Fibroblast of lung (primary cell): ENCODE measurements at places on chromosomes 12 and 14.

DNA sequence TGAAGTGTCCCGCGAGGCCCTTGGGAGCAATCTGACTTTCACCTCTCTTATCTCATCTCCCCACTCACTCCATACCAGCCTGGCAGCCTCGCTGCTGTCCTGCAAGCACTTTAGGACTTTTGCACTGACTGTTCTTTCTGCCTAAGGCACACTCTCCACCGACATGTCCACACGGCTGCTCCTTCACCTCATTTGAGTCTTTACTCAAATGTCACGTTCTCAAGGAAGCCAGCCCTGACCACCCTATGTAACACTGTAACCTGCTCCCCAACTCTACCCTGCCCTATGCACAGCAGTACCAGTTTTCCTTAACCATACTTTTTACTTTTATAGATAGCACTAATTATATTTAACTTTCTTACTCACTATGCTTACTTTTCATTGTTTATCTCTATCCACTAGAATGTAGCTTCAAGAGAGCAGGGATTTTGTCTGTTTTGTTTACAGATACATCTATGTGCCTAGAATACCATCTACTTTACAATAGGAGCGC, 32.0 kb downstream of the PRKD1 start:
- no peak overlapping the region for H3K27ac ChIP-seq
- no peak overlapping the region for H3K4me3 ChIP-seq

- no peaks in the 10 kb centered on the region for H3K27me3 ChIP-seq
- no peaks in the 10 kb centered on the region for H3K4me1 ChIP-seq
- H3K27ac ChIP-seq, result no peak overlapping the region
- no peak overlapping the region for H3K4me3 ChIP-seq
- peak; percentile 74 for DNase-seq
These were observed 134.9 kb upstream of the IFNG-AS1 start for GRCh38 chr12:67854351-67854750.

GRCh38 chr12:40262657-40263056, 37.9 kb downstream of the LRRK2 start:
- no peak for DNase-seq
- no peaks in the 10 kb centered on the region for H3K27me3 ChIP-seq
- H3K27ac ChIP-seq, result no peak overlapping the region
- no peaks in the 10 kb centered on the region for H3K36me3 ChIP-seq

DNA sequence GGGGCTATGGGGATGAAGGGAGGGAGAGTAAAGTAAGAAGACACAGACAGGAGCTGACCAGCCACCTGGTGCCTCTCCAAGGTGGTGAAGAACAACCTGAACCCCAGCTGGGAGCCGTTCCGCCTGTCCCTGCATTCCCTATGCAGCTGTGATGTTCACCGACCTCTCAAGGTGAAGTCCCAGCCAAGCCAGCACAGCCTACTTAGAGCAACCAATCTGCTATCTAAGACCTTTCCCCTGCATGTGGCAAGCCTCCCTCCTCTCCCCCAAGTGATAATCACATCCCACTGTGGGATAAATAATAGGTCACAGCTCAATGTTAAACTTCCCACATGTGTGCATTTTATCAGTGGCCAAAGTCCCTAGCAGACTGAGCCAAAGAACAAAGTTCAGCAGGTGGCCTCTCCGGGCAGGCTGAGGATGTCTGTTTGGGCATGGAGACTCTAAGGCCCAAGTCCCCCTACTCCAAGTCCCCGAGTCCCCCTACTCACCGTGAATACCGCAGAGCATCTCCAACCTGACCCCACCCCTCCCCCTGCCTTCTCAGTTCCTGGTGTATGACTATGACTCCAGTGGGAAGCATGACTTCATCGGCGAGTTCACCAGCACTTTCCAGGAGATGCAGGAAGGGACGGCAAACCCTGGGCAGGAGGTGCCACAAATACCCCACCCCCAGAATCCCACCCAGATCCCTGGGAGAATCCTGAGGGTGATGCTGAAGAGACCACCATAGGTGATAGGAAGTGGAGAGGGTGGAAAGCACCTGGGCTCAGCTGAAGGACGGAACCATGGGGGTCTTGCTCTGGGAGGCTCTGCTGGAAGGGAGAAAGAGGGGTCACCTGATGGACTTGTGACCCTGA, 3.5 kb downstream of the CPNE6 start:
- H3K27ac ChIP-seq, result no peak overlapping the region
- H3K36me3 ChIP-seq, result no peaks in the 10 kb centered on the region
- peaks cover 13% of the 10 kb centered on the region for H3K27me3 ChIP-seq
- H3K4me1 ChIP-seq, result no peaks in the 10 kb centered on the region
- DNase-seq, result no peak

DNA sequence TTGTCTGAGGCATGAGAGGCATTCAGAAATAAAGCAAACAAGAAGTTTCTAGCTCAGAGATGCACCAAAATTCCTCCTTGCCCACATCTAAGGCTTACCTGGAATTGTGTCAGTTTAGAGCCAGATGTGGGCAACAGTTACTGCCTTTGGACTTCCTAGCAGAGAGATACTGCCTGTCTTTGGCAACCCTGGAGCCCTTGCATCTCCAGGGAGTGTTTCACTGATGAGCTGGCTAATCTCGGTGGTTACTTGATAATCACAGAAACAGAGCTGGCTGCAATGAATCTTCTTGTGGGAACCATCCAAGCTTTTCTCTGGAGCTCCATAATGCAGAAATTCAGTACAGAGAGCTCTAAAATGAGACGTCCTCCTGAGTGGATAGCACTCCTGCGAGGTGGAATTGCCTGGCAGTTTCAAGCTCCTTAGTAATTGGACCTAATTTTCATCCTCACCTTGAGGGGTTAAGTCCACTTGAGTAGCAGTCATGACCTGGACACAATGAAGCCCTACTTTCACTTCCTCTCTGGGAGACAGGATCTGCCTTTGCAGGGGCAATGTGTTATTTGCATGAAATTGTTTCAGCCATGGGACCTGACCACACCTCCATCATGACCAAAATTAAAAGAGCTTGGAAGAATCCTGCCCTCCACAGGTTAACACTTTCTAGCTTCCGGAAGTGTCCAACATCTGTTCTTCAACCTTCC, 108.8 kb upstream of the ARHGAP5 start:
- DNase-seq, result no peak
- no peaks in the 10 kb centered on the region for H3K27me3 ChIP-seq
- no peak overlapping the region for H3K4me3 ChIP-seq
- no peaks in the 10 kb centered on the region for H3K4me1 ChIP-seq
- H3K36me3 ChIP-seq, result no peaks in the 10 kb centered on the region

- H3K27me3 ChIP-seq, result no peaks in the 10 kb centered on the region
- no peaks in the 10 kb centered on the region for H3K36me3 ChIP-seq
- no peak overlapping the region for H3K4me3 ChIP-seq
These were observed 21.1 kb downstream of the KRT18 start for GRCh38 chr12:52969828-52970569.

DNA sequence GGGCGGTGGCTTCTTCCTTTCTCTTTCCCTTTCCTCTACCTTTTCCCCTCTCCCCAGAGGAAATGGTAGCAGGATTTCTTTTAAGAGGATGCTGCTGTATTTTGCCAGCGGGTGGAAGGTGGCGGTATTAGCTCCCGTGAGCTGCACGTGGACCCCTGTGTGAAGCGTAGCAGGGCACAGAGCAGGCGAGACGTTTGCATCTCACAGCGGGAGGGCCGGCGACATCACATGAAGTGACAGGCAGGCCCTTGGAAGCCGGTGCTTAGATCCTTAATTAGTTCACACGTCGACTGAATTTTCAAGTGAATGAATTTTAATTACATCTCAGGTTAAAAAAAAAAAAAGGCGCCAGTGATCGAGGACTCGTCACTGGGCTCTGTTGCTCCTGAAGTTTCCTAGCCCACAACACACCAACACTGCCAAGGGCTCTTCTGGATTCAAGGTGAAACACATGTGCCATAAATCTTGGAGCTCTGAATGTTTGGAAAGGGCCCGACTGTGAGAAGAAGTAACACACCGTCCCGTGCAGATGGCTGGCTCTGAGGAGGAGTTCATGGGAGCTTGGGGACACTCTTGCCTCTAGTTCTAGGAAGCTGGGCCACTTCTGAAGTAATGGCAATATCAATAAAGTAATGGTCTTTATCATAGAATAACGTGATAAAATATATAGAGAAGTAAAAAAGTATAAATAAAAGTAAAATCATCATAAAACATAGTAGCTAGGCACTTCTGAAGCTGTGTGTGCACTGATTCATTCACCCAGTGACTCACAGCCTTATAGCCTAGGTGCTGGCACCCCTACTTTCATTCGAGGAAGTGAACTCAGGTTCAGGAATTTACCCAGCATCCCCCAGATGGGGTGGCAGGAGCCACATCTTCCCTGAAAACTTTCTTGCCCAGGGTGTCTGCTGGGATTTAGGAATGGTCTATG, 75.3 kb downstream of the AACS start:
- DNase-seq, result peak; percentile 86
- H3K27me3 ChIP-seq, result no peaks in the 10 kb centered on the region
- peaks cover 6% of the 10 kb centered on the region for H3K36me3 ChIP-seq
- H3K4me1 ChIP-seq, result peaks cover 6% of the 10 kb centered on the region
- no peak overlapping the region for H3K4me3 ChIP-seq

GRCh38 chr14:74202113-74202512, 37.1 kb upstream of the VSX2 start:
- no peaks in the 10 kb centered on the region for H3K36me3 ChIP-seq
- no peak overlapping the region for H3K4me3 ChIP-seq
- no peaks in the 10 kb centered on the region for H3K4me1 ChIP-seq
- H3K27me3 ChIP-seq, result no peaks in the 10 kb centered on the region
- no peak for DNase-seq

DNA sequence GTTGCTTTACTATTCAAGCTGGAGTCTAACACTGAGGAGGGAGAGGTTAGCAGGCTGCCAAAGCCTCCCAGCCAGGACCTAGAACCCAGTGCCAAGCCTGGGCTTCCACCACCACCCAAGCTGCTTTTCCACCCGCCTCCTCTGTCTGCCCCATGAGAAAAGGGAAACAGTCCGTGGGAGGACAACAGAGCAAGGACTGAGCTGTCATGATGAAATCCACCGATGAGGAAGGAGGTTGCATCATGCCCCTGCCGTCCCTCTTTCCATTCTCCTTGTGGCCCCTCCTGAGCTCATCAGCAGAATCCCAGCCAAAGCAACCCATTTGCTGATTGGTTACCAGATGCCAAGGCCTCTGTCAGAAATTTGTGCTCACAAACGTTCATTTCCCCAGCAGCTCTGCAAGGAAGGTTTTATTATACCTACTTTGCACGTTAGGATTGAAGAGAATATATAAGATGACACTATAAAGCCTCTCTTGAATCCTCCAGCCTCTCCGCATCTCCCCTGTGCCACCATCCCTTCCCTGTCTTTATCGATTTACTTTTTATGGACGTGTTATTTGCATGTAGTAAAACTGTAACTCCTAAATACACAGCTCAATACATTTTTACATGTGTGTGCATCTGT, 6.3 kb upstream of the SERPINA1 start:
- no peak overlapping the region for H3K4me3 ChIP-seq
- no peaks in the 10 kb centered on the region for H3K4me1 ChIP-seq
- H3K27me3 ChIP-seq, result no peaks in the 10 kb centered on the region
- peak; percentile 69 for DNase-seq

DNA sequence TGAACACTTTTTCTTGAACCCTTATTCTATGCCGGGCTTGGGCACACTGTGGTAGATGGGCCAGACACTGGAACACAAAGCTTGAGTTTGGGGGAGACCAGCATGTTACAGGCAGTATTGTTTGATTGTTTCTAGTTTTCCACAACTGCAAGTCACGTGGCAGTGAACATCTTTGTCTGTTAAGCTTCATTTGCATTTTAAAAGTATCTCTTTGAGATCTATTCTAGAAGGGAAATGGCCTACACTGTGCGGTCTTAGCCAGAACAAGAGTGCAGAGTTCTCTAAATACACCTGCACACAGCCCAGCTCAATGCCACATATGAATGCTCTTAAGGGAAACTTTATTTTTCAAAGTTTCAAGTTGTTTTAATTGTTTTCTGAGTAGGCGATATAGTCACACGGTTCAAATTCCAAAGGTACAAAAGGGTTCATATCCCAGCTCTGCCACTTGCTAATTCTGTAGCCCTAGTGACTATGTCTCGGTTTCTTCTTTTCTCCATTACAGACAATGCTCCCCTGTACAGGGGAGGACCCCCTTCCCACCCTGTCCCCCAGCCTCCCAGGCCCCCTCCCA, 24.9 kb downstream of the RIN3 start:
- H3K36me3 ChIP-seq, result no peaks in the 10 kb centered on the region
- no peaks in the 10 kb centered on the region for H3K27me3 ChIP-seq
- peaks cover 23% of the 10 kb centered on the region for H3K4me1 ChIP-seq
- H3K27ac ChIP-seq, result no peak overlapping the region
- DNase-seq, result no peak

- no peaks in the 10 kb centered on the region for H3K27me3 ChIP-seq
- no peak for DNase-seq
- no peak overlapping the region for H3K27ac ChIP-seq
- no peaks in the 10 kb centered on the region for H3K4me1 ChIP-seq
- H3K4me3 ChIP-seq, result no peak overlapping the region
- H3K36me3 ChIP-seq, result peaks cover 1% of the 10 kb centered on the region
These were observed 13.3 kb downstream of the NGDN start for GRCh38 chr14:23482823-23483148.

GRCh38 chr12:43921666-43922337, 85.9 kb downstream of the TMEM117 start:
- H3K4me3 ChIP-seq, result no peak overlapping the region
- no peak overlapping the region for H3K27ac ChIP-seq
- peak; percentile 44 for DNase-seq
- no peaks in the 10 kb centered on the region for H3K4me1 ChIP-seq

GRCh38 chr12:114414031-114414865, 8.3 kb upstream of the TBX5 start:
- peak overlapping the region; percentile 23 for H3K4me3 ChIP-seq
- H3K4me1 ChIP-seq, result peaks cover 16% of the 10 kb centered on the region
- no peaks in the 10 kb centered on the region for H3K36me3 ChIP-seq
- peak overlapping the region; percentile 92 for H3K27ac ChIP-seq
- H3K27me3 ChIP-seq, result no peaks in the 10 kb centered on the region

GRCh38 chr12:25558586-25558985, 5.5 kb upstream of the LMNTD1 start:
- no peak overlapping the region for H3K27ac ChIP-seq
- H3K36me3 ChIP-seq, result no peaks in the 10 kb centered on the region
- DNase-seq, result no peak
- no peaks in the 10 kb centered on the region for H3K27me3 ChIP-seq

- peaks cover 2% of the 10 kb centered on the region for H3K4me1 ChIP-seq
- no peak overlapping the region for H3K27ac ChIP-seq
- peaks cover 5% of the 10 kb centered on the region for H3K36me3 ChIP-seq
- peak; percentile 46 for DNase-seq
These were observed 96.2 kb downstream of the CIT start for GRCh38 chr12:119780786-119781434.

- H3K36me3 ChIP-seq, result no peaks in the 10 kb centered on the region
- DNase-seq, result no peak
- H3K4me3 ChIP-seq, result no peak overlapping the region
- no peaks in the 10 kb centered on the region for H3K4me1 ChIP-seq
- peaks cover 5% of the 10 kb centered on the region for H3K27me3 ChIP-seq
These were observed 14.6 kb downstream of the RAPGEF3 start for GRCh38 chr12:47744005-47744651.

GRCh38 chr14:32201816-32202490, at the start of gene RNU6-7:
RNU6-7 (plus strand) TSS chr14:32202045.
- H3K4me3 ChIP-seq, result peak within 1 kb of the TSS; percentile 61
- no peak within 1 kb of the TSS for H3K27ac ChIP-seq
- peaks cover 2% of the 10 kb centered on the region for H3K27me3 ChIP-seq
- no peaks in the 10 kb centered on the region for H3K4me1 ChIP-seq

- no peak overlapping the region for H3K4me3 ChIP-seq
- H3K36me3 ChIP-seq, result no peaks in the 10 kb centered on the region
- no peaks in the 10 kb centered on the region for H3K27me3 ChIP-seq
- H3K4me1 ChIP-seq, result peaks cover 6% of the 10 kb centered on the region
These were observed 139.9 kb downstream of the AKAP6 start for GRCh38 chr14:32468955-32469354.
